ENCODE measurements at places on chromosomes 6 and 20.

DNA sequence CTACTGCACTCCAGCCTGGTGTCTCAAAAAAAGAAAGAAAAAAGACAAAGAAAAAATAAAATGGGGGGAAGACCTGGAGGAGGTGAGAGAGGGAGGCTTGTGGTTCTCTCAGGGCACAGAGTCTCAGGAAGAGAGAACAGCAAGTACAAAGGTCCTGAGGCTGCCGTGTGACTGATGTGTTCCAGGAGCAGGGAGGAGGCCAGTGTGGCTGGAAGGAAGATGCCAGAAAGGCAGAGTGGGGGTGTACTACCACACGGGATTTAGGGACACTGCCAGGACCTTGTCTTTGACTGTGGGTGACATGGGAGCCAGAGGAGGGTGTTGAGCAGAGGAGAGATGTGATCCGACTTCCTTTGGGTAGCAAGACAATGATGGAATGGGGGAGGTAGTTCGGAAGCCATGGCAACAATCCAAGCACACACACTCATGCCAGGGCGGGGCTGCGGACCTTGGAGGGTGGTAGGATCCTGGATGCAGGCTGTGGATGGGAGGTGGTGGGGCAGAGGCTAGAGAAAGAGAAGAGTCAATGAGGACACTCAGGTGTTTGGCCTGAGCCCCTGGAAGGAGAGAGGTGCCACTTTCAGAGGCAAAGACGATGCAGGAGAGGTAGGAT is 136.4 kb upstream of the PTPN1 start:
- DNase-seq: no peak

DNA sequence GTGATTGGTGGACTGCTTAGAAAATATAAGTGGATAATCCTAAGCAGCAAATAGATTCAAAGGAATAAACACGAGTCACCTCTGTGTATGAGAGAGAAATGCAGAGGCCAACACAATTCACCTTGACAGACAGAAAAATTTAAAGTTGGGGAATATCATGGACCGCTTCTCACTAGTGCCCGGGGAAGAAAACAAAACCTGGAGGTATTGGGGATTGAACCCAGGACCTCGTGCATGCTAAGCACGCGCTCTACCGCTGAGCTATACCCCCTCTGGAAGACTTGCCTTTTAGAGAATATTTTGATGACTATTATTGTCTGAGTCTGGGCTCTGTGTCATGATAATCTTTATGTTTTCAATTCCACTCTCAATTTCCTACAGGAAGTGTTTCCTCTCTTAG is 111.9 kb downstream of the TRIM27 start:
- DNase-seq: no peak

DNA sequence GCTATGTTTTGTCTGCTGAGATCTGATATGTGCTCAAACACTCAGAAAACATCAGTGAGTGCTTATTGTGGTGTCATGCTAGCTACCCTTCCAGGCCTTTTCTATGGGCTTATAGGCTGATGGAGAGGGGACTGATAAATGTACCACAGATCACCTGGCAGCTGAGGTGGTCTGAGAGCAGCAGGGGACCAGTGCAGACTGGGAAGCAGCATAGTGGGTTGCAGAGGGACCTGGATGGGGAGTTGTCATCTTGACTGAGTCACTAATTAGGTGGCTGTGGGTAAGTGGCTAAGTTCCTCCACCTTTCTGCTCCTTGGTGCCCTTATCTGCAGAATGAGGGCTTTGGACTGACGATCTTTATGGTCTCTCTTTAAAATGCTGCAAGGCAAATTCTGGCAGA is 2.8 kb downstream of the TMEM200A start:
- DNase-seq: no peak

- DNase-seq: no peak
Observed at GRCh38 chr20:4102381-4102780, 87.0 kb upstream of the RNF24 start.

- DNase-seq: no peak
Observed at GRCh38 chr6:33828764-33829731, 25.2 kb upstream of the MLN start.

DNA sequence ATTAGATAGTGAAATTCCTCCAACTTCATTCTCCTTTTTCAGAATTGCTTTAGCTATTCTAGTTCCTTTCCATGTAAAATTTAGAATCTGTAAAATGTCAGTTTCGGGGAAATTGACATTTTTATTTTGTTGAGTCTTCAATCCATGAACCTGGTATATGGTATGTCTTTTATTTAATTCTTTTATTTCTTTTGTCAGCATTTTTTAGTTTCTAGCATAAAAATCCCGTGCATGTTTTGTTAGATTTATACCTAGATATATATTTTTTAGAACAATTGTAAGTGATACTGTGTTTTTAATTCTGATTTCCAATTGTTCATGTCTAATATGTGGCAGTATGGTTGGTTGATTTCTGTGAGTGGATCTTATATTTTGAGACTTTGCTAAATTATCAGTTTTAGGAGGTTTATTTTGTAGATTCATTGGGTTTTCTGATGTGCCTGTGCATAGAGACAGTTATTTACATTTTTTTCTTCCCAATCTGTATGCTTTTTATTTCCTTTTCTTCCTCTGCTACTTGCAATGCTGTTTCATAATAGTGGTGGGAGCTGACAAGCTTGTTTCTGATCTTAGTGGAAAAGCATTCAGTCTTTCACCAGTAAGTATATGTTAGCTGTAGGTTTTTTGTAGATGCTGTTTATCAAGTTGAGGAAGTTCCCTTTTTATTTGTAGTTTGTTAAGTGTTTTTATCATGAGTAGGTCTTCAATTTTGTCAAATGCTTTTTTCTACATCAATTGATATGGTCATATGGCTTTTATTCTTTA is 13.7 kb downstream of the TAB2 start:
- no peak for DNase-seq

DNA sequence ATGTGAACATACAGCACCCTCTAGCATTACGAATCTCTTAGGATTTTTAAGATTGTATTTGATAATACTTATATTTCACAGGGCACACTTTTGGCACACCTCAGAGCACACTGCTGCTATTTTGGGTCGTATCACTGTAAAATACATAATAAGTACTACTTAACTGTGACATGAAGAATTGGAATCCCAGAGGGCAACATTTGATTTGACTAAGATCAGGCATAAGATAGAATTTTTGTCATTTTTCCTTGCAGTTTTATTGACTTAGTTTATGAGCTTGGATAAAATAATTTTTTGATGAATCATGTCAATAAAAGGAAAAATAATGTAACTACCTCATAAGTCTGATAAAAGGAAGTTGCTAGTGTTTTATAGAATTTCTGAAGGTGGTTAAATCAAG is 22.4 kb downstream of the MRS2 start:
- no peak for DNase-seq

DNA sequence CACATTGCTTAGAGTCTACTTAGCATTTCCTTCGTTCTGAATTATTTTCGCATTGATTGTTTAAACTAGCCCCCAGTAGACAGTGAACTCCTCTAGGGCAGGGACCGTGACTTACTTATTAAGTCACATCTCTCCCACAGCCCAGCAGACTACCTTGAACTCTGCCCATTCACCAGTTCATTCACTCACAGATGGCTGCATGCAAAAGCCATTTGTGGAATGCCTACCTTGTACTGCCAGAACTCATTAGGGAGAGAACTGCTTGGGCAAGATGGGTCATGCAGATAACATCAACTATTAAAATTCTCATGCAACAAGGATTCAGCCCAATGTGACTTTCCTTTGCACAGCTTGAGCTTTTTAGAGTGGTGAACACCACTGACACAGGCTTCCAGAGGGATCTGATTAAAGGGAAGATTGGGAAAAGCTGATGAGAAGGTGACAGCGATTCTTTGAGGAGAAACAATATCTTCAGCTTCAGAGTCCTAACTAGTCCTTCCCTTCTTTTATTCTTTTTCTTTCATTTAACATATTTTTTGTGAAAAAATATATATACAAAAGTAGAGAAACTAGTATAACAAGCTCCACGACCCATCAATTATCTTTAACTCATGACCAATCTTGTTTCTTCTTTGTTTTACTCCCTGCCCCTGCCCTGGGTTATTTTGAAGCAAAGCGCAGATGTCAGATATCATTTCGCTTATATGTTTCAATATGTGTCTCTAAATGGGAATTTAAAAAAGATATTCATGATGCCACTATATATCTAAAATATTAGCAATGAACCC is 273.9 kb downstream of the CDC5L start:
- no peak for DNase-seq

- DNase-seq: no peak
Observed at GRCh38 chr20:58112017-58112781, 116.3 kb downstream of the ANKRD60 start.

- no peak for DNase-seq
Observed at GRCh38 chr6:57306273-57306672, 11.2 kb upstream of the PRIM2 start.

DNA sequence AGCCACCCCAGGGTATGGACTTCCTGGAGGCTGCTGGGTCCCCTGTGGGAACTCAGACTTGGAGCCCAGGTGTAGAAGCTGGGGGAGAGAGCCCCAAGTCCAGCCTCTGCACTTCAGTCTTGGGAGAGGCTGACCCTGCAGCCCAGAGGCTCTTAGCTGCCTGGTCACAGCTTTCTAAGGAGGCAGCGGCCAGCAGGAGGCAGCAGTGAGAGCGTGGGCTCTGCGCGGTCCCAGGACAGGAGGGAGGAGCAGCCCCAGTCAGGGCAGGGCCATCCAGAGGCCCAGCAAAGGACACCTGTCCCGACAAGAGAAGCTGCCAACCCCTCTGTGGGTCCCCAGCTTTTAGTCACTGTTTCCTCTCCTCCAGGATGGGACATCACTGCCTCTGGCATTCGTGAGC is 9.4 kb downstream of the TREML2 start:
- DNase-seq: no peak
